ENCODE measurements at places on chromosomes 4 and X.

- DNase-seq, result no peak
These were observed 1871.6 kb upstream of the AGA start for GRCh38 chr4:179313823-179314222.

DNA sequence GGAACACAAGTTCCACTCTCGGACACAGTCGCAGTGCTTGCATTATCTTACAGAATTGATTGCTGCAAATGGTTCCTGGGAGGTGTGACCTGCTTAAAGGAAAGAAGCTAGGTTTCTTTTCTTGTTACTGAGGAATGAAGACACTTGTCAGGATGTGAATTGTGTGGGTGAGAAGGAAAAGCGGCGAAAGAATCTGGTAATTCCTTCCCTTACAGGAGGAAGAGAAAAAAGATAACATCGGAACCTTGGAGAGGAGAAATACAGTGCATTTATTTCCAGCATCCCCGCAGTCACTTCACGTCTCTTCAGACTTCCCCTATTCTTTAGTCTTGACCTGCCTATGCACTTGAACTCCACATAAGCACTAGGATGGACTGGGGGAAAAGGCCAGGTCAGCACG lies 389 bp upstream of the CCSER1 start:
- no peak for DNase-seq

- no peak for DNase-seq
These were observed 1.1 kb downstream of the LRBA start for GRCh38 chr4:151013944-151014343.

DNA sequence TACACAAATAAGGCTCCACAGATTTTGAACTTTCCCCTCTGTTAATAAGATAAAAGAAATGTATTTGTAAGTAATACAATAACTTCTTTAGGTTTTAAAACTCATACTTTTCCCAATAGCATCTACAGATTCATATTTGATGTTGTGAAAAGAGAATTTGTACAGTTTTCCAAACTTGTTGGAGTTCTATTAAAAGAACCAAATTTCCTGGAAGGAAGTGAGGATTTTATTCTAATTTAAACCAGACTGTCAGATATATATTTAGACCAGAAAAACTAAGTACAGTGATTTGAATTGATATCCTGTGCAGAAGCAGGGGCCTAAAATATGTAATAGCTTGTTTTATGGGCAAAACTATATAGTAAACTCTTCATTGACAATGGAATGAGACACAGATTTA lies 53.7 kb downstream of the NAA11 start:
- no peak for DNase-seq

- no peak for DNase-seq
These were observed 66.9 kb downstream of the SYNPO2 start for GRCh38 chr4:118955515-118955914.

GRCh38 chr4:183842129-183842528 lies 63.0 kb upstream of the STOX2 start:
- no peak for DNase-seq

- DNase-seq, result peak; percentile 77
These were observed 223.1 kb upstream of the FAT1 start for GRCh38 chr4:186946682-186947294.
